ENCODE measurements at places on chromosomes 3 and 15.

DNA sequence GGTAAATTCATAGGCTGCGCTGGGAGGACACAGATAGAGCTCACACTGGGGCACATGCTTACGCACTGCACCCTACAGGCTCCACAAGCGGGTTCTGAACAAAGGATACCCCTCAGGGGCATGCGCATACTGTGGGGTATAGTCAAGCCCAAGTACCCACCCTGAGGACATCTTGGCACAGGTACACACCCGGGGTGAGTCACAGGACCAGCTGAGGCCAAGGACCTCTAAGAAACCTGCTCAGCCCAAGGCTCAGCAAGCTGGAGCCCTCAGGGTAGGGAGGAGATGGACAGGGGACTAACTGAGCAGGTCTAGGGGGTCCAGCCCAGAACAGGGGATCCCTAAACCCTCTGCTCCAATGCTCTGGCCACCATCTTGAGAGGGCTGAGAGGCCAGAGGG is 3.3 kb downstream of the SHISA5 start:
- no peak for DNase-seq

DNA sequence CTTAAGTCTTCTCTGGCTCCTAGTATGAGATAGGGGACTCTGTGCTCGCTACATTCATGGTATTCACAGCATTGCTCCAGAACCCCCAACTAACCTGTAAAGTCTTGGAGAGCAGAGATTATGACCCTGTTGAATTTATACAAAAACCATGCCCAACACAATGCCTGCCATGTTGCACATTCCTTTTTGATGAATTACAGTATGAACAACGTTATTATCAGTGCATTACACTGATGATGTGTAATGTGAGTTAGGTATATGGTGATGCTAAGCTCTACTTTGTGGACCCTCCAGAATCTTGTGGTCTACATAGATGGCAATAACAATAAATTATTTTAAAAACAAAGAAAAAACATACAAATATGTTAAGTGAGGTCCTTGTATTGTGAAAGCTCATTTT is 64.3 kb downstream of the EOMES start:
- no peak for DNase-seq

- DNase-seq, result no peak
Observed at GRCh38 chr3:141373768-141374526, 5.6 kb downstream of the ZBTB38 start.

GRCh38 chr15:93986400-93986984 is 244.9 kb upstream of the MCTP2 start:
- DNase-seq, result no peak

- DNase-seq, result no peak
Observed at GRCh38 chr3:48535578-48535977, 21.0 kb downstream of the PFKFB4 start.

DNA sequence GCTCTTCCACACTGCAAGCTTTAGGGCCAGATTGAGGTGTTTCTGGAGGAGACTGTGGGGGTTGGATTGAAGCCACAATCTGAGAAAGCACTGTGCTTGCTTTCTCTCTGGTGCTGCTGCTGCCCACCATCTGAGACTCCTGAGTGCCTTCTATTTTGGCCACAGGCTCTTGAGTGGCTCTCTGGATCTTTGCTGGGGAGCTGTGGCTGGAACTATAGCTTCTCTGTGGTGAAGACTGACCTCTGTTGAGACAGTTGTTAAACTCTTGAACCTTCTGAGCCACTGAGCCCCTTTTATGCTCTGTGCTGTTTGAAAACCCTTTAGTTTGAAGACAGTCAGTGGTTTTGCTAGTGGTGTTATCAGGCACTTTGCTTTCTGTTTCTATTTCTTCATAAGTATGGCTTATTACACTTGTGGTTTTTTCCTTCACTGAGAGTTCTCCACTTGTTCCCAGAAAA is 108.7 kb upstream of the TSPAN3 start:
- DNase-seq, result no peak

GRCh38 chr15:26070095-26070532 is 207.0 kb upstream of the ATP10A start:
- DNase-seq, result no peak

DNA sequence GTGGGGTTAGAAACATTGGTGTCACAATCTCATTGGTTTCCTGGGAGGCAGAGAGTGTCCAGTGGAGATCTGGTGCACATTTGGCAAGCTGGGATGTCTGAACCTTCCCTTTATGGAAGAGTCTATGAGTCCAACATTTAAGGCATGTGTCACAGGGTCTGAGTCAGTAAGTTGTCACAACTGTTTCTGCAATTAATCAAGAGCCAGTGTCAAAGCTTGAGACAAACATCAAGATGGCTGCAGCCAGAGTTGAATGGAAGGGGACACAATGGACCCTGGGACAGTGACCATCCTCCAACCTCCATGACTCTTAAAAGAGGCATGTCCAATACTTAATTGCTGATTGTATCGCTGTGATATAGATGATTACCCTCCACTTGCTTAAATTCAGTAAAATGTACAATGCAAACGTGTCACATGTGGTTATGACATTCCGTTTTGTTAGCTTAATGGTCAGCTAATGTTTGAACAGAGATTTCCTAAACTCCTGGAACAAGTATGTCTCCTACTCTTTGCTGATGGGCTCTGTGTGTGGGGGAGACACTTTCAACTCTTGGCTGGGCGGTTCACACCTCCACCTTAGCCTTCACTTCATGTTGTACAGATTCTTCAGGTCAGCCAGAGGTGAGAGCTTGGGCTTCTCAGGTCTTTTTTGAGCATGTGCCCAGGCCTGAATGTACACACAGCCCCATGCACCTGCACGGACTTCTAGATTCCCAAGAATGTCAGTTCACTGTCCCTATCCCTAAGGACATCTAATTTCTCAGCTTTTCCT is 79.9 kb upstream of the PRR23E start:
- DNase-seq, result no peak

GRCh38 chr15:31440754-31441311 is 114.2 kb downstream of the KLF13 start:
- DNase-seq, result no peak

- no peak for DNase-seq
Observed at GRCh38 chr3:4289044-4289443, 14.1 kb upstream of the SETMAR start.

DNA sequence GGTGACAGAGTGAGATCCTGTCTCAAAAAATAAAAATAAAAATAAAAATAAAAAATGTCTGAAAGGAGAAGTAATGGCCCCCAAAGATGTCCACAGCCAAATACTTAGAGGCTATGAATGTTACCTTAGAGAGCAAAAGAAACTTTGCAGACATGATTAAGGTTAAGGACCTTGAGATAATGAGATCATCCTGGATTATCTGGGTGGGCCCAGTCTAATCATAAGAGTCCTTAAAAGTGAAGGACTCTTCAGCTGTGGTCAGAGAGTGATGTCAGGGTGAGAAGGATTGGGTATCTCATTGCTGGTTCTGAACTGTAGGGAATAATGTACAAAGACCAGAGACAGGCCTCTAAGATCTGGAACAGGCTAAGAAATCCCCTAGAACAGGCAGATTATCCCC is 84.9 kb upstream of the POU1F1 start:
- no peak for DNase-seq

DNA sequence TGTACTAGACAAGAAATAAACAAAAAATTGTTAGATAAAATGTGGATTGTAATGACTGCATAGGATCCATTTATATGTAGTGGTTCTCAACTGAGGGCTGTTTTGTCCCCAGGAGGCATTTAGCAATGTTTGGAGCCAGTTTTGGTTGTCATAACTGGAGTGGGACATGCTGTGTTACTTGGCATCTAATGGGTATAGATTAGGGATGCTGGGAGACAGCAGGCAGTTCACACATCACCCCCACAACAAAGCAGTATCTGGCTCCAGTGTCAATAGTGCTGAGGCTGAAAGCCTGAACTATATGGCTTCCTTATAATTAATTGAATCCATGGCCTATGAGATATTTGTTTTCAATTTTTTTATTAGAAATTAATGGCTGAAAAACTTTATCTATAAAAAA is 72.0 kb upstream of the SAMMSON start:
- DNase-seq, result no peak

DNA sequence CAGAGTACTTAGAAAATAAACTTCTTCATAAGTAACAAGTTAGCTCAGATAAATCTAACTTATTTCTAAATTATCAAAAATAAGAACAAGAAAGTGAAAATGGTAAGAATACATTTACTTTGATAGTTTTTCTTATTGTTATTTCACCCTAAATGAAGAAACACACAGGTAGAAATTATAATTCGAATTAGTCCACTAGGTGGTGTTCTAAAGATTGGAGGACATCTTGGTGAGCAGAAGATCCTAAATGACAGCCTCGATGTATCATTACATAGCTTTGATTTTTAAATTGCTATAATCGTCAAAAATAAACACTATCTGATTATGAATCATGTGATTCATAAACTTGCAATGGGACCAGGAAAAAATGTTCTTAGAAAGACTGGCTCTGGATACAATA is 280.8 kb upstream of the UBE2E2 start:
- DNase-seq, result no peak

GRCh38 chr15:65942436-65942835 is 73.1 kb downstream of the RAB11A start:
- no peak for DNase-seq

DNA sequence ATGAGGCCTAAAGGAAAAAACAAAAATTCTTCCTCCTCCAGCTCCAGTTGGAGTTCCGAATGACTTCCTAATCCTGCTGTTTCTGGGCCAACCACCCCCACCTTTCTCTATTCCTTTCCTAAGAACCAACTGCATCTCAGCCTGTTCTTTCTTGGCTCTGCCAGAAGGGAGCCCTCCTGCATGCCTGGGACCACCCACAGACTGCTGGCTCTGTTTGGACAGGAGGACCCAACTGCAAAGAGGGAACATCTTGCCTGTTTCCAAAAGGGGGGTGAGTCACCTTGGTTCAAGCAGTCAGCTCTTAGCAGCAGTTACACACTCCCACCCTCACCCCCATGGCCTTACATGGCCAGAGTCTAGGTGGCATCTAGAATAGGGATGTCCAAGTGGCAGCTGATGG is 116.0 kb upstream of the PRICKLE2 start:
- no peak for DNase-seq

- DNase-seq, result peak; percentile 3
Observed at GRCh38 chr3:113952921-113953320, 5.1 kb downstream of the ZDHHC23 start.

GRCh38 chr15:74584779-74585178 is 30.9 kb upstream of the CLK3 start:
- no peak for DNase-seq

GRCh38 chr3:111763001-111763471 is 96.0 kb upstream of the PHLDB2 start:
- DNase-seq, result no peak

DNA sequence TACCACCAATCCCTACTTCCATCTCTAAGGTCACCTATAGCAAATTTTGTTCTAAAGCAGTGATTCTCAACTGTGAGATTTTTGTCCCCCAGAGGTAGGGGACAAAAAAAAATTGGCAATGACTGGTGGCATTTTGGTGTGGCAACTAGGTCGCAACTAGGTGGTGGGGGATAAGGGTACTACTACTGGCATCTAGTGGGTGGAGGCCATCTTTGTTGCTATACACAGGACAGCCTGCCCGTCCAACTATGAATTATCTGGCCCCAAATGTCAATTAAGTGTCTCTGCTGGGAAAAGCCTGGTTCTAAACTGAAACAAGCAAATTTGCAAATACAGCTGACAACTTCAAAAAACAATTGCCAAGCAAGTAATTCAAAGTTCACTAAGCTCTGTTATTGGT is 1.4 kb downstream of the MTMR10 start:
- no peak for DNase-seq

DNA sequence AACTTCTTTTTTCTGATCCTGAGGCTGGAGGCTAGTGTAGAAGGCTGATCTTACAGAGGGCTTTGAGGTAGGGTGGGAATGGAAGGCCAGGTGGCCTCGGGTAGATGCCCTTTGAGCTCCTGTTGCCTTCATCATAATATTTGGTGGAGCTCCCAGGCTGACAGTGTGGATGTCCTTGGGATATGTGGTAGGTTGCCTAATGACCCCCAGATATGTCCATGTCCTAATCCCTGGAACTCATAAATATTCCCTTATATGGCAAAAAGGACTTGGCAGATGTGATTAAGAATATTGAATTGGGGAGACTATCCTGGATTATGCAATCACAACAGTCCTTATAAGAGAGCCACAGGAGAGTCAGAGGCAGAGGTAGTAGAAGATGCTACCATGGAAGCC is 5.5 kb downstream of the ADAMTSL3 start:
- DNase-seq, result no peak

DNA sequence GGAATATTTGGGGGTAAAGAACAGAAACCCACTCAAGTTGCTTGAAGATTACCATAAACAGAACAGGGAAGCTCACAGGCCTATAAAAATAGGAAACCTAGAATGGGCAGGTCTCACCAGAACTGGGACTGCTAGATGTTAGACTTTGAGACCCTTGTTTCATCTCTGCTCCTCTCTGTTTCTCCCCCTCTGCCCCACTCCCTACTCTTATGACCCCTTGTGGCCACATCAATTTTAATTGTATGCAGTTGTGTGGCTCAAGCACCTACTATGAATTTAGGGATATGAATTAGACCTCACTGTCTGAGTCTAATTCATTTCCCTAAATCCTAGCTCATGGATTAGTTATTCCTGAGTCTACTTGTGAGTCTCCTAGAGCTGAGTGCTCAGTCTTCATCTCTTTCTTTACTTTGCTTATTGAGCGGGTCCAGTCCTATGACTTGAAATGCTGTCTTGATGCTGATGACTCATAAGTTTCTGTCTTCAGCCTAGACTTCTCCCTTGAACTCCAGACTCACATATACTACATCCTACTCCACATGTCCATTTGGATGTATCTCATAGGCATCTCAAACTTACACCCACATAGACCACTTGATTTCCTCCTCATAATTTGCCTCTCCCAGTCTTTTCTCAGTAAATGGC is 78.7 kb downstream of the ITPR1 start:
- no peak for DNase-seq

DNA sequence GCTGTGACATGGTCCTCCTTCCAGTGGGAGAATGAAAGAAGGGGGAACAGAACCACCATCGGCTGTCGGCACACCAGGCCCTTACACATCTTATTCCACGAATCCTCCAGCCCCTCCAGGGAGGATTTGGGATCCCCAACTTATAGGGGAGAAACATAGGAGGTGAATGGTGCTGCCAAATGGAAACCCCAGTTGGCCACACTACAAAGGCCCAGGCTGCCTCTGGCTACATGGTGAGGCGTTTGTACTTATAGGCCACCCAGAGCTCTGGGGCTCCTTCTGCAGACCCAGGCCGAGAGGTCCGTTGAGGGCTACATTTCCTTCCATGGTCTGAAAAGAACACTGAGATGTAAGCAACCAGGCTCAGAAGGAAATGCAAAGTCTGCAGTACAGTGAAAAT is 12.0 kb downstream of the AMOTL2 start:
- no peak for DNase-seq
